ENCODE measurements at places on chromosomes 13 and 19.

GRCh38 chr19:3655402-3656072 is 28.9 kb upstream of the CACTIN start:
- no peak for DNase-seq

DNA sequence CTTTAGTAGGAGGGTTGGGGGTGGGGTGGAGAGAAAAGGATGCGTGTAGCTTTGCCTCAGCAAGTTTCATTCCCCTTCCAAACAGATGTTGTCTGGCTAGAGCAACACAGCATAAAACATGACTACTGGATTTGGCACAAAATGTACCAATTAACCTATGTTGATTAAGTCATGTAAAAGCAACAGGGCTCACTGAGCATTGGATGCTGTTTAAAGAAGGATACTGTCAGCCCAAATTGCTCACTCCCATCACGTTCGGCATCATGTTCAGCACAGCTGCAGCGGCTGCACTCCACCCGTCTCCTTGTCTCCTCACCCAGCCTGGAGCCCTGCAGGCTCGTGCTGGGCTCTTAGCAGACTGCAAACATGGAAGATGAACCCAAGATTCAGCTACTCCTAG is 77.5 kb downstream of the DLEU7 start:
- no peak for DNase-seq

- no peak for DNase-seq
Measured at GRCh38 chr13:34417896-34418295, 524.2 kb upstream of the NBEA start.

GRCh38 chr13:110377826-110378201 is 70.7 kb downstream of the COL4A2 start:
- no peak for DNase-seq

DNA sequence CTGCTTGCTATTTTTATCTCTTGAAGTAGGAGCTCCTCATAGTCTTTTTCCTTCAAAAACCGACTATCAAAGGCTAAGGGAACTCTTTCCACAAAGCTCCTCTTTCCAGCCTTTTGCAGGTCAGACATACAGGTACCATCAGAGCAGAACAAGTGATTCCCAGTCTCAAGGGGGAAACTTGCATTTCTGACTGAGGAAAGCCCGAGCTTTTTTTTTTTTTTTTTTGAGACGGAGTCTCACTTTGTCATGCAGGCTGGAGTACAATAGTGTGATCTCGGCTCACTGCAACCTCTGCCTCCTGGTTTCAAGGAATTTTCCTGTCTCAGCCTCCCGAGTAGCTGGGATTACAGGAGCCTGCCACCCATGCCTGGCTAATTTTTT is 32.0 kb downstream of the RUBCNL start:
- no peak for DNase-seq

DNA sequence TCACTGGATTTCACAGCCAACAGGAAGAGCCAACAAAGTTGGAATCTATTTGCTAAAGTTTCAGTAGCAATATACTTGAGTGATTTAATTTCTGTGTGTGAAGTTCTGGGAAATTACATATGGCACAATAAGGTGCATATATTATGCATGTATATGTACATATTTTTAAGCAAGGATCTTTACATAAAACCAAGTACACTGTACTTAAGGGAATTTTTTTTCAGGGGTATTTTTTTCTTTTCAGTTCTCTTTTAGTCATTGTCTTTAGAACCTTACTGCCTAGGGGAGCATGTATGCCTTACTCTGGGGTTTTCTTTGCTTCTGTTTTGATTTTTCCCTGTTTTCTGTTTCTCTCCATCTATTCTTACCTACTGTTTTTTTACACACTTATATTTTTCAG is 7.4 kb downstream of the RAP2A start:
- DNase-seq, result no peak

- DNase-seq, result no peak
Measured at GRCh38 chr13:86601351-86601750, 802.1 kb upstream of the SLITRK6 start.

DNA sequence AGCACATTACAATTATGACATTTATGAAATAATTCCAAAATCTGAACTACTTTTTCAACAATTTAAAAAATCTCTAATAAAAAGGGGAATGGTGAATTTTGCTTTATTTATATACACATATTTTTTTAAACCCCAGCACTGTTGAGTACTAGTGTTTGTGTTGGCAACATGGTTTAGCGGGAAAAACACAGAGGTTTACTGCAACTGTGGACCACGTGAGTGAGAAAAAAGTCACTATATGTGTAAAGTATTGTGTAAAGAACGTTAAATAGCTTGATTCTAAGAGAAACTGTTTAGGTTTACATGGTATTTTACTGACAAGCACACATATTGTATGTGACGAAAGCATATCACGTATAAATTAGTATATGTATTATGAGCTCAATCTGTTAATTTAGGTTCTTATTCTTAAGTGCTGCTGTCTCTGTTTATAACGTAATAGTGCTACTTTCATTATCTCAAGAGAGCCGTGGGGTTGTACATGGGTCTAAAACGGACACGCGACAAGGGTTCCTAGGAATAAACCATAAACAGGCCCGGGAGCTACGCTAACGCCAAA is 617 bp downstream of the SKA3 start:
- no peak for DNase-seq

DNA sequence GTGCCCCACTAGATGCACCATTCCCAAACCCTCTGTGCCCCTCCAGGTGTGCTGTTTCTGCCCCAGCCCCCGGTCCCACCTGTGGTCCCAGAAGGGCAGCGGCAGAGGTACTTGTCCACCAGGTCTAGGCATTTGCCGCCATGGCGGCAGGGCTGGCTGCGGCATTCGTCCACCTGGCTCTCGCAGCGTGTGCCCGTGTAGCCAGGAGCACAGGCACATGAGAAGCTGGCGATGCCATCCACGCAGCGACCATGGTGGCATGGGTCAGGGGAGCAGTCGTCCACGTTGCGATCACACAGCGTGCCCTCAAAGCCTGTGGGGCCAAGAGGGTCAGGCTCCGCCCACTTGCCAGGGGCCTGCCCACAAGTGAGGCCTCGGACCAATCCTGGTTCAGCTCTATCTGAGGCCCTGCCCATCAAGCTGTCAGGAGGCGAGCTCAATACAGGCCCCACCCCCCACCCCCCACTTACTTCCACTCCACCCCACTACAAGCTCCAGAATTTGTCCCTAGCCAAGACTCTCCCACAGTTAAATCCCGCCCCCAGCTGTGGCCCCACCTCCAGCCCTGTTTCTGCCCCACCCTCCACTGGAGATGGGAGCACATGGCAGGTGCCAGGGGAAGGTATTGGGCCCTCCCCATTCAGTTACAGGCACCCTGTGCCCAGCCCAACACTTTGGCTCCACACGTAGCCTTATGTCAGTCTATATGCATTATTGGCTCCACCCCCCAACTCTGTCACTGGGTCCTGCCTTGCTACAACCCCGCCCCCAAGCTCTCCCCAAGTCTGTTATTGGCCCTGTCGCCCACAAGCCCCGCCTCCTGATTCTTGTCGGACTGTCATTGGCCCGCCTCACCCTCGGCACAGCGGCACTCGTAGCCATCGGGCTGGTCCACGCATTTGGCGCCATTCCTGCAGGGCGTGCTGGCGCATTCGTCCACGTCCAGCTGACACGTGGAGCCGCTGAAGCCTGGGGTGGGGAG is 13.5 kb downstream of the NOTCH3 start:
- no peak for DNase-seq

GRCh38 chr19:41993612-41994483 is at the start of gene ATP1A3:
ATP1A3 (minus strand) TSS chr19:41994230; CDS start chr19:41994076, 154 bp downstream.
- peak; percentile 38 for DNase-seq

DNA sequence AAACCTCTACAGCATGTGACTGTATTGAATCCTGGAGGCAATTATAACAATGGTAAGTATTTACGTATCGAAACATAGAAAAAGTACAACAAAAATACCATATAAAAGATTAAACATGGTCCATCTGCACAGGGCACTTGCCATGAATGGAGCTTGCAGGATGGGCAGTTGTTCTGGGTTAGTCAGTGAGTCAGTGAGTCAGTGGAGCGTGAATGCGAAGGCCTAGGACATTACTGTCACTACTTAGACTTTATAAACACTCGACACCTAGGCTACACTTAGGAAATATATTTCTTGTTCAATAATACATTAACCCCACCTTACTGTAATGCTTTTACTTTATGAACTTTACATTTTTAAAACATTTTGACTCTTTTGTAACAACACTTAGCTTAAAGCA is 35.6 kb upstream of the TMTC4 start:
- no peak for DNase-seq

GRCh38 chr19:19591133-19591825 is 27.2 kb downstream of the PBX4 start:
- DNase-seq, result no peak

DNA sequence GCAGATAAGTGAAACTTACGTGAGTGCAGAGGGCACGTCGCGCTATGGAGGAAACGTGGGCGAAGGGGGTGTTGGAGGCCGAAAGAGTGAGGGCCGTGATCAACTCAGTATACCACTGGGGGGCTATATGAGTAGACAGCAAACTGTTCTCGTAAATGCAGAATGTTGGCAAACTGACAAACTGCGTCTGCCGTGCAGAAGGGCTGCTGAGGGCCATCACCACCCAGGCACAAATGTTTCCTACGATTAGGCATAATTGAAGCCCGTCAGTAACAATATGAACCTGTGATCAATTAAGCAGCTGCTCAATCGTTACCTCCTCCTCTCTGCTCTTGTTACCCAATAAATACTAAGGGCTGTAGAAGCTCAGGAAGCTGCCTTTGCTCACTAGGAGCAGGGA is 17.3 kb upstream of the MADCAM1 start:
- no peak for DNase-seq

- DNase-seq, result no peak
Measured at GRCh38 chr13:36453516-36453915, 21.2 kb downstream of the CCNA1 start.

GRCh38 chr19:13077240-13077639 is 25.4 kb downstream of the LYL1 start:
- no peak for DNase-seq

- no peak for DNase-seq
Measured at GRCh38 chr13:85411591-85411990, 387.6 kb downstream of the SLITRK6 start.

DNA sequence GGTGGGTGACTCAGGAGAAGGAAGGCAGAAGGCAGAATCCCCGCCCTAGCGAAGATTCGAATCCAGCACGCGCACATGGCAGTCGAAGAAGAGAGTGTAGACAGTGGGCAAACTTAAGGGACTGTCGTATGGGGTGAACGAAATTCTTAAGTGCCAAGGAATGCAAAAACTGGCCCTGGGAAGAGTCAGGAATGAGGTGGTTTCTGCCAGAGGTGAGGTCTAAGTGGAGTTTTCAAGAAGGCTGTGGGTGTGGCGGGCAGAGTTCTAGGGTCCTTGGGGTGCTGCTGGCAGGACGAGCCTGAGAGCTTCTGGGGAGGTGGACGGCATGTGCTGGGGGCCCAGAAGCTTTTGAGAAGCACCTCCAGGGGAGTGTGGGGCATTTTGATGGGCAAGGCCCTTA is 63.9 kb upstream of the RNF113B start:
- no peak for DNase-seq

- DNase-seq, result no peak
Measured at GRCh38 chr13:105848494-105848893, 687.0 kb downstream of the EFNB2 start.

DNA sequence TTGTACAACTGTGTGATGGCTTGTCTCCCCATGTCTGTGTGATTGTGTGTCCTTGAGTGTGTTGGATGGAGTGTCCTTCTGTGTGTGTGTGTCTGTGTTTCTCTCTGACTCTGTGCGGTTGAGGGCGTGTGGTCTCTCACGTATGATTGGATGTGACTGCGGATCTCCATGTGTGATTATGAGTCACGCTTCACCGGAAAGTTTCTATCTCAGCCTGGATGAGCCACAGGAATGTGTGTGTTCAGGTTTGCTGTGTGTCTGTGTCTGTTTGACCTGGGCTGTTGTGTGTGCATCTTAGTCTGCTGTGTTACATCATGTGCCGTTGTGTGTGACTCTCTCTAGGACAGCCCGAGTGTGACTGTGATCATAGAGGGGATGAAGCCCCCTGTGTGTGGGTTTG is 15.5 kb upstream of the ZNF835 start:
- no peak for DNase-seq

GRCh38 chr13:48493066-48493765 is 39.7 kb downstream of the RCBTB2 start:
- no peak for DNase-seq

DNA sequence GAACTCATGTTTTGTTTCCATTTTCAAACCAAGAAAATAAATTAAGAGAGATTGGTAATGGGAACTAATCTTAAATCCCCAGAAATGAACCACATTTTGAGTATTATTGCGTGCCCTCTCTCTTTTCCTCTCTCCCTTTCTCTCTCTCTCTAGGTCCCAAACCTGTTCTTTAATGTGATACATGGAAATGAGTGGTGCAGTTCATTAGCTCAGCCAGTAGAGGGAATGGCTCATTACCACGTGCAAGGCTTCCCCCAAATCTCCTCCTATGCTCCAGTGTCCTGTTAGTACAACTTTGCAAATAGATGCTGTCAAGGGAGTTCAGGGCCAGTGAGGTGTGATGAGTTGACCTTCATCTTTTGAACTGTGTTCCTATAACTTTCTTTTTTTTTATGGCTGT is 178.4 kb downstream of the FGF9 start:
- no peak for DNase-seq

DNA sequence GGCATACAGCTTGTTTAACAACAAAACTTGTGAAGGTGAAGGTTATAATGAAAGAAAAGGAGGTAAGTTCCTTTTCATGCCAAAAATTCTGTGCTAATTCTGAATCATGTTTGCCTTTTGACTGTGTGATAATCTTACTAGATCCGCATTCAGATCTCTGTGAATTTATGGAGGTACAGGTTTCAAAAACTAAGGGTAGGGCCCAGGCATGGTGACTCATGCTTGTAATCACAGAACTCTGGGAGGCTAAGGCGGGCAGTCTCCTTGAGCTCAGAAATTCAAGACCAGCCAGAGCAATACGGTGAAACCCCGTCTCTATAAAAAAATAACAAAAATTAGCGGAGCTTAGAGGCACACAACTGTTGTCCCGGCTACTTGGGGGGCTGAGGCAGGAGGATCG is 45.9 kb downstream of the PCDH9 start:
- no peak for DNase-seq

DNA sequence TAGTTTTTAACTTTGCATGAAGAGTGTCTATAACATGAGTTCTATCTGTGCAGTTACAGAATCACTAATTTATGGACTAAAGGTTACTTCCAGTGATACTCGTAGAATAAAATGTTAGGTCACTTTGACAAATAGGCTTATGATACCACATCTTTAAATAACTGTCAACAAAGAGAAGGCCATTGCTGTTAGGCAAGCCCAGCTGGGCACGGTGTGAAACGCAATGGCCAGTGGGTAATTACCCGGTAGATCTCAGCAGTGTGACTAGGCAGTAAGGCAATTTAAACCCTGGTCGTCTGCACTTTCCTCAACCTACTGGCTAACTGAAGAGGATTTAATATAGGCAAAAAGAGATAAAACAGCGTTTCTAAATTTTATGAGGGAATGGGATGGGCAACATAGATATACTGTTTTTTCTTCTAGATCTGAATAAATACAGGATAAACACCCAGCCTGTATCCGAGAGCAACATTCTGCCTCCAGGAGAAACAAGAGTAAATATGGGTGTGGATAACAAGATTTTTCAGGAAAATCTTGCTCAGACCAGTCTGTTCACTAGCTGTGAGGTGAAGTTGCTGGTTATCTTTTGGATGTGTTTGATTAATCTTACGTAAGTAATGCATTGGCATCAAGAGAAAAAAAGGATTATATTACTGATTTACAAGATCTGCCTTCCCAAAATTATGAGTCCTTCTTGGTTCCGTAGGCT is 631.3 kb downstream of the EFNB2 start:
- DNase-seq, result no peak
